HL-60 (cell line): ENCODE measurements at places on chromosomes 12 and 14.

DNA sequence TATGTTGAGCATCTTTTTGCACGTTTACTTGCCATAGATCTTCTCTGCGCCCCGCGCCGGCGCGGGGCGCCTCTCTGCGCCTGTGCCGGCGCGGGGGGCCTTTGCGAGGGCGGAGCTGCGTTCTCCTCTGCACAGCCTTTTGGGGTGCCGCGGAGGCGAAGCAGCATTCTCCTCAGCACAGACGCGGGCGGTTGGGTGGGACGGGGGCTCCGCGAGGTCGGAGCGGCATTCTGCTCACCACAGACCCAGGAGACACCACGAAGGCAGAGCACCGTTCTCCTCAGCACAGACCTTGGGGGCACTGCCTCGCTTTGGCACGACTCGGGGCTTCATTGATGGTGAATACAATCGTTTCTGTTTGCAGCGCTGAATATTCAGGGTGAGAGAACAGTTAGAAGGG, 28.5 kb upstream of the ANHX start:
- DNase-seq: no peak

DNA sequence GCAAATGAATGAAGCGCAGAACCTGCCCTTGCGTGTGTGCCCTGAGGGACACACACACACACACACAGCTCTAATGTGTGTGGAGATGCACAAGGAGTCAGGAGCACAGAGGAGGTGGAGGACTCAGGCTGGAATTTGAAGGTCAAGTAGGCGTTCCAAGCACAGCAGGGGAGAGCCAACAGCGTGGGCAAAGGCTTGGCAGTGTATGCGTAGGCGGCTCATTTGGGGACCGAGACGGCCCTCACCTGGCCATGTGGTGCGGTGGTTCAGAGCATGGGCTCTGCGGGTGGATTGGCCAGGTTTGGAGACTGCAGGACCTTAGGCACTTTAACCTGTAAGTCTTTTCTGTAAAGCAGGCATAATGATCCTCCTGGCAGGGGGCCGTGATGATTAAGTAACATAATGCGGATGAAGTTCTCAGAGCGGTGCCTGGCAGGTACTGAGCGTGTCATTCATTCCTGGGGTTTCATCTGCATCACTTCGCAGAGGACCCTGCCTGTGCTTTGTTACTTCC, 69.5 kb upstream of the SLC24A4 start:
- no peak for DNase-seq

DNA sequence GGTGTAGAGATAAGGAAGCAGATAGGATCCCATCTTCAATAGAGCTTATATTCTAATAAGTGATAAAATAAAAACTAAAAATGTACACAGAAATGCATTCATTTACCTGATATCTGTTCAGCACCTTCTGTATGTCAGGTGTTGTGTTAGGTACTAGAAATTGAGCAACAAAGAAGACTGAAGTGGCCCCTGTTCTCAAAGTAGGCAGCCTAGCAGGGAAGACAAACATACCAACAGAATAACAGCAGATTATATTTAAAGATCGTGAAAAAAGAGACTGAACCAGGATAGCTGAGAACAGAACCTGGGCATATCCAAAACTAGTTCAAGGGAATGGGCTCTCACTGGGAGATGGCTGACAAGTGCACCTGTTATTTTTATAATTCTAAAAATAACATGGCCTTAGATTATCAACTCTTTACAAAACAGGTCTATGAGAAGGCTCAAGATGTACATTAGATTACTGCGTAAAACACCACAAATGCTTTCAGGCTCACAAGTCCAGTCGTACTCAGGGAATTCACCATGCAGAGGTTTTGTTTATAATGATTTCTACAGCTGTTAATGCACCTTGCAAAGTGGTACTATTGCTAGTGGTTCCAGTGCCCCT, 16.4 kb downstream of the ANO6 start:
- DNase-seq: no peak

- no peak for DNase-seq
Measured at GRCh38 chr12:11746940-11747716, 97.7 kb downstream of the ETV6 start.

- no peak for DNase-seq
Measured at GRCh38 chr14:33689680-33690079, 261.2 kb downstream of the EGLN3 start.

GRCh38 chr12:53376747-53377146, 3.2 kb upstream of the SP1 start:
- no peak for DNase-seq

DNA sequence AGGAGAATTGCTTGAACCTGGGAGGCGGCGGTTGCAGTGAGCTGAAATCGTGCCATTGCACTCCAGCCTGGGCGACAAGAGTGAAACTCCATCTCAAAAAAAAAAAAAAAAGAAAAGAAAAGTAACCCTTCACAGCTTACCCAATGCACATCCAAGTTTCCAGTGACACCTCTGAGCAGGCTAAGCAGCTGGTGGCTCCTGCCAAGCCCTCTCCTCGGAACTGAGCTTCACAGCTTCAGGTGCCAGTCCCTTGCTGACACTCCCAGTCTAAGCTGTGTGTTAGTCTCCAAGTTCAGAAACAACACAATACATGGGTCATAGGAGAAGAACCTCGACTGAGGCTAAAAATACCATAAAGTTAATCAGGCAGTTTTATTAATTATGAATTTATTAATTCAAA, 7.9 kb downstream of the CD9 start:
- DNase-seq: no peak

DNA sequence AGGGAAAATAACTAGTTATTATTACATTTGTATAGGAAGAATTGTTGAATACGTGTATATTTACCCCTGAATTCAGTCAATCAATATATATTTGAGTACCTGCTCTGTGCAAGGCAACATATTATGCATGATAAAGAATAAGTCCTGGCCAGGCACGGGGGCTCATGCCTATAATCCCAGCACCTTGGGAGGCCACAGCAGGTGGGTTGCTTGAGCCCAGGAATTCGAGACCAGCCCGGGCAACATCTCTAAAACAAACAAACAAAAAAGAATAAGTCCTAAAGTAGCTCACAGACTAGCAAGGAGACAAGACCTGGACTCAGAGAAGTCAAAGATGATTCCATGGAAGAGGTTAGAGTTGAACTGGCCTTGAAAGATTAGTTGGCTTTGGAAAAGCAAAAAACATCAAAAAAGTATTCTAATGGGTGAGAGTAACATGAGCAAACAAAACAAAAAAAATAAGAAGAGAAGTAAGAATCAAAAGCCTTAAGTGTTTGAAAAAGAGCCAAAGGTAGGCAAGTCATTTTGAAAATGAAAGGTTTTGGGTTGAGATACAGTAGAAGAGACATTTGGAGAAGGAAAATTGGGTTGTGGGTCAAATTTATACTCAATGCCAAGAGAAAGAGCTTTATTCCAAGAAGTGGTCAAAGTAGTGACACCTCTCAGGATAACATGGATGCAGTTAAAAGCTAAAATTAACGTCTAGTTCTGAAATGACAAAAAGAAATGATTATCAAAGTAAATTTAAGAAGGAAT, 115.2 kb upstream of the BCAT1 start:
- no peak for DNase-seq

DNA sequence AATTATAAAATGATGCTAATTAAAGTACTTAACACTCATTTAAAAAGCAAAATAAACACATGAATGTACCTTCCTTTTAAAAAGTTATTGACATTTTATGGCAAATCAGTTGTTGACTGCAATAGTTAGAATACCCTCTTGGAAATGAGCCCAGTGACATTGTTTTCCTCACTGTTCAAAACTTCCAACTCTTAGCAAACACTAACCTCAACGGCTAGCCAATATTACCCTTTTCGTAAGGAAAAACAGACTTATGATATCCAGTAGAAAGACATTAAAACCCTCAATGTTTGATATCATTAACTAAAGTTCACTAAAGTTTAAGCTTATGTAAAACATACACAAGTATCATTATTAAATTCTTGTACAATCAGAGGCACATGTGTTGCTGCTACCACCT, 83.6 kb downstream of the EPS8 start:
- DNase-seq: no peak

- DNase-seq: no peak
Measured at GRCh38 chr12:122856999-122857671, 21.9 kb downstream of the HIP1R start.

DNA sequence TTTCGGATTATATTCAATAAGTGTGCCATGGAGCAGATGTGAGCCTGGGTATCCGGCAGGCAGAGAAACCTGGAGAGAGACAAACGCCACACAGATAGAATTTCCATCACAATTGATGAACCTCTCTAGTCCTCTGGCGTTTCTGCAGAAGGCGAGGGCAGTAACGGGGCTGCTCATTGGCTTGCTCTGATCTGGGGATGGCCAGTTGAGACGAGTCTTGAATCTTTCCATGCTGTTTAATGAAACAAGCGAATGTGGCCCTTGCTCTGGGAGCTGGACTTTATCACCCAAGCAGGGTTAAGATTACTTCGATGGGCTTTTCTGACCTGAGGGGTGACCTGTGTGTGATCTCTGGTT, 42.4 kb upstream of the CLMN start:
- DNase-seq: no peak

GRCh38 chr14:59739794-59740193, 130.8 kb downstream of the RTN1 start:
- peak; percentile 94 for DNase-seq

GRCh38 chr12:95733141-95733825, 57.3 kb downstream of the NTN4 start:
- no peak for DNase-seq

DNA sequence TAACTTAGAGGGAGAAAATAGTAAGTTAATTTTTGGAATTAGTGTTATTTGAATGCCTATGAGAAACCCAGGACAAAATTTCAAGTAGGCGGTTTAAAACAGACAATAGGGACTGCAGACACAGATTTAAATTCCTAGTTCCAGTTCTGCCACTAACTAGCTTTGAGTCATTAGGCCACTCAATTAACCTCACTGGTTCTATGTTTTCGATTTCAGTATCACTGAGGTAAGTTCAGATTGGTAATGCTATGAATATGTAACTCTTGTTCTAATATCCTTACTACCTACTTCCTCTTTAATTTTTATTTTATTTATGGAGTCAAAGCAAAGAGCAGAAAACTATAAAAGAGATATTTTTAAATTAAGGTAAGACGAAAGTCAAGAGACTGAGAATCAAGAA, 52.6 kb downstream of the GALC start:
- DNase-seq: no peak

DNA sequence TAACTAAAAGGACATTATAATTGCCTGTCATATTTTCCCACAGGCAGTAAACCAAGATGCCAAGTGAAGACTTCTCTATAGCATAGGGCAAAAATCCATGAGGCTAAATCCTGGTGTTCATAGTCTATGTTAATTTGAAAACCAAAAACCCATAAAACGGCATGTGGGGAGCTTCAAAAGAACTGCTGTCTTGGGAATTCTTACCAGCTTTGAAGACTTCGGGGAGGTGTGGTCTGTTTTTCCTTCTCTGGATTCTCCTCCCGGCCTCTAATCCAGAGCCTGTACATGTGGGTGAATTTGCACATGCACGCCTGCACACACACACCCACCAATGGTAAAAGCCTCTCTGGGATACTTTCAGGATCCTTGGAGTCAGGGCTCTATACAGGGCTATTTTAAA, 61.9 kb upstream of the IFNG-AS1 start:
- DNase-seq: no peak

GRCh38 chr14:55160989-55161388, 30.4 kb downstream of the DLGAP5 start:
- no peak for DNase-seq

- no peak for DNase-seq
Measured at GRCh38 chr14:67551940-67552339, 18.9 kb downstream of the PLEKHH1 start.

GRCh38 chr12:89069431-89069830, 282.9 kb downstream of the DUSP6 start:
- no peak for DNase-seq

DNA sequence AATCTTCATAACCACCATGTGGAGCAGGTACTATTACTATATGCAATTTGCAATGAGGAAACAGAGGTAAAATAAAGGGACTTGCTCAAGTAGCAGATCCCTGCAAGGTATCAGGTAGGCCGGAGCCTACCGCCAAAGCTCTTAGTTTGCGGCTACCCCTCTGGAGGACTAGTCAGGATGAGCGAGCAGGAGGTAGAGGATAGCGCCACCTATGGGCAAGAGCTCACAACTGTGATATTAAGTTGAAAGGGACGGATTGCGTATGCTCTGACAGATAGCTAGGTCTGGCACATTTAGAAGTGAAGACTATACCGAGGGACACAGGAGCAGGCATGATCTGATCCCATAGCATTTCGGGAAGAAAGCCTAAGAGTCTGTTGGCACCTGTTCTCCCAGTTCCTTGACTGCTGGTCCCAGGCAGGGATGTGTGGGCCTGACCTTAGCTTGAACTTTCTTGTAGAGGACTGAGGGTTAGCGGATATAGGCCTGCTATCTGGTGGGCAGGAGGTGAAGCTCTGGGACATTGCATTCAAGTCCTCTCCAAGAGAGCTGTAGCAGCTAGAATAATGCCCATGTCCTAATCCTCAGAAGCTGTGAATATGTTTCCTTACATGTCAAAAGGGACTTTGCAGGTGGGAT, 48.0 kb downstream of the SLC17A8 start:
- peak; percentile 63 for DNase-seq

DNA sequence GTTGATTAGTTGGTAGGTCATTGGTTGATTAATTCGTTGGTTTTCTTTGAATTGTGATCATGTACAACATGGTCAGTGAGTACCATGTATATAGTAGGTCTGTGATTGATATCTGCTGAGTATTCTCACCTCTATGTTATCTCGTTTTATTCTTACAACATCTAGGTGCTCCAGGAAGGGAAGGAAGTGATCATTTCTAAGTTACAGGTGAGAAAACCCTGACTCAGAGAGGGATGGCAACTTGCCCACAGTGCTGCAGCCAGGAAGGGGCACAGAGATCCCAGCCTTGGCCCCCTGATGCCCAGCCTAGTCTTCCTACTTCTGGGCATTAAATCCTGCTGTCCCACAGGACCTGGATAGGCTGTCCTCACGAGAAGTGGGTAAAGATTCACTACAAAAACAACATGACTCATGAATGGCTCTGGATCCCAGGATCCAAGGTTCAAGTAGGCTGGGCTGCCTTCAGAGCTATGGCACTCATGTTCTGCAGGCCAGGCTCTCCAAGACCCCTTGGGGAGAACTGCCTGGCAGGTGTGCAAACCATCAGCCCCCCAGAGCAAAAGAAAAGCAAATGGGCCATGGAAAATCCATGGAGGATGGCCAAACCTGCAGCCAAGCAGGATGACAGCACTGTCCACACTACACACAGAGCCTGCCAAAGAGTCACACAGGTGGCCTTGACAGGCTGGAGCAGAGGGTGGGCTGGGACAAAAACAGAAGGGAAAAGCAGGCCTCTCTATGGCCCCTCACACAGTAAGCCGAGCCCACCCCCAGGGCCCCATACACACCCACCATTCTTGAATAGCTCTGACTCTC, 146.2 kb downstream of the BCL11B start:
- DNase-seq: no peak
